Neural crest cell (in vitro differentiated cells): ENCODE measurements at places on chromosomes 13 and 19. TPM values are rescaled to one million over a fixed set of nuclear protein-coding genes. Genes with fewer than 3 reads are reported as not detected.

- H3K27me3 ChIP-seq, result no peaks in the 10 kb centered on the region
- peaks cover 17% of the 10 kb centered on the region for H3K4me1 ChIP-seq
- no peak overlapping the region for H3K27ac ChIP-seq
- peak overlapping the region; percentile 92 for H3K4me3 ChIP-seq
- H3K36me3 ChIP-seq, result no peaks in the 10 kb centered on the region
Observed at GRCh38 chr19:4124638-4125037, 716 bp upstream of the MAP2K2 start.

DNA sequence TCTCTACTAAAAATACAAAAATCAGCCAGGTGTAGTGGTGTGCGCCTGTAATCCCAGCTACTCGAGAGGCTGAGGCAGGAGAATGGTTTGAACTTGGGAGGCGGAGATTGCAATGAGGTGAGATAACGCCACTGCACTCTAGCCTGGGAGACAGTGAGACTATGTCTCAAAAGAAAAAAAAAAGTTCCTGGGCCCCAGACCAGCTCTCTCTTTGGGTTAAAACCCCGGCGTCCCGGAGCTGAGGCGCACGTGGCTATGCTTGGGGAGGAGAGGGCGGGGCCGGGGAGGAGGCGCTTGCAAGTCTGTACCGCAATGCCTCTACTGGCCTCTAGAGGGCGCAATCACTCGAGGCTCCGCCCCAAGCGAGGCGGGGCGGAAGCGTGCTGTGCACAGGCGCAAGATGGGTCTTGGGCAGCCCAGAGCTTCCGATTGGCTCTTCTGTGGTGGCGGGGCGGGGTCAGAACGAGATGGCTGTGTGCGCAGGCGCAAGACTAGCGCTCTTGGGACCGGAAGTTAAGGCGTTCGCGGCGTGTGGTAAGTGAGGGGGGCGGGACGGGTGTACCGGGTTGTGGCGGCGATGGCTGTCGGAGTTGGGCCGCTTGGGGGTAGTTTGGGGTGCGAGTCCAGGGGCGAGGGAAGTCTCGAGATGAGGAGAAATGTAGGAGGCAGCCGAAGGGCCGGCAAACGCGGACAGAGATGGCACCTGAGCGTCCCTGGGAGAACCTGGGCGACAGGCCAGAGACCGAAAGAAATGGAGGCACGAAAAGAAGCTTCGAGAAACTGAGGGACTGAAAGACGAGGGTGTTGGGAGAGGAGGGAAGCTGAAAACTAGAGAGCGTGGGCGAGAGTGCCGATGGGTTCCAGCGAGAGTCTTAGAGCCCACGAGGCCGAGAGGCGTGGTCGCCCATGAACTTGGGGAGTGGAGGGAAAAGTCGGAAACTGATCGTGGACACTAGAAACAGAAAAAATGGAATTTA, at the start of gene DHX34:
TSS of gene DHX34 (plus strand) at position 497 of the 977 bp plus-strand sequence. CDS start 3,716 bp downstream, outside the sequence.
- H3K27ac ChIP-seq, result peak within 1 kb of the TSS; percentile 86
- H3K27me3 ChIP-seq, result no peaks in the 10 kb centered on the region
- peaks cover 25% of the 10 kb centered on the region for H3K36me3 ChIP-seq
- DNase-seq, result peak; percentile 99

DNA sequence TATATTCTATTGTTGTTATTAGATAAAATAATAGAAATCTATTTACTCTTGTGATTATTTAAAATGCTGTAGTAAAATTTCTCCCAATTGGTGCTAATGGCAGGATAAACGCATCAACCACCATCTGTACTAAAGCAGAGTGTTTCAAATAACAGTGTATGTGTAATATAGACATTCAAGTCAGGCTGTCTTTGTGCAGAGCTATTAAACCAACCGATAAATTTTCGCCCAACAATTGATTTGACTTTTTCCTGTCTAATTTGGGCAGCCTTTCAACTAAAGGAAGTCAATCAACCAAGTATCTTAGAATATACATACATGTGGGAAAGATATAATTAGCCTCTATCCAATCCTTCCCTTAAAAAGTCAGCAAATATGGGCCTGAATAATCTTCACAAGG, 5.8 kb downstream of the AMER2 start:
- no peak for DNase-seq
- H3K27ac ChIP-seq, result no peak overlapping the region
- H3K4me3 ChIP-seq, result no peak overlapping the region
- H3K27me3 ChIP-seq, result peaks cover 41% of the 10 kb centered on the region

- DNase-seq, result no peak
- H3K4me3 ChIP-seq, result no peak overlapping the region
- H3K27me3 ChIP-seq, result no peaks in the 10 kb centered on the region
- H3K36me3 ChIP-seq, result no peaks in the 10 kb centered on the region
- H3K27ac ChIP-seq, result peak overlapping the region; percentile 83
Observed at GRCh38 chr19:40280608-40281221, 4.4 kb downstream of the AKT2 start.

DNA sequence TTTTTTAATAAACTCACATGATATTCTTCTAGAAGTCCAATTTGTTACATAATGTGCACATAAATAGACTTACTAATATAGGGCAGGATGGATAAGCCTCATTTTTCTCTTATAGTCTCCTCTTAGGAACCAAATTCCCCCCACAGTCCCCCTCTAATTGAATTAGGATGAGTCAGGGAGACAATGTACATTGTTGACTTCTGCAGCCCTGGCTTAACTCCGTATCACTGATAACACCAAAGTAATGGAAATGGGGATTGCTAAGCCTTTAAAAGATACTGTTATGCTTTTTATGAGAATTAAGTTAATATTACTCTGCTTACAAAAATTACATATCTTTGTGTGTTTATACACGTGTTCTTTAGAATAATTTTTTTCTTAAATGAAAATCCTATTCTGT, 5.1 kb upstream of the PCDH9 start:
- H3K27ac ChIP-seq, result no peak overlapping the region
- H3K4me1 ChIP-seq, result peaks cover 19% of the 10 kb centered on the region
- H3K4me3 ChIP-seq, result peak overlapping the region; percentile 16

DNA sequence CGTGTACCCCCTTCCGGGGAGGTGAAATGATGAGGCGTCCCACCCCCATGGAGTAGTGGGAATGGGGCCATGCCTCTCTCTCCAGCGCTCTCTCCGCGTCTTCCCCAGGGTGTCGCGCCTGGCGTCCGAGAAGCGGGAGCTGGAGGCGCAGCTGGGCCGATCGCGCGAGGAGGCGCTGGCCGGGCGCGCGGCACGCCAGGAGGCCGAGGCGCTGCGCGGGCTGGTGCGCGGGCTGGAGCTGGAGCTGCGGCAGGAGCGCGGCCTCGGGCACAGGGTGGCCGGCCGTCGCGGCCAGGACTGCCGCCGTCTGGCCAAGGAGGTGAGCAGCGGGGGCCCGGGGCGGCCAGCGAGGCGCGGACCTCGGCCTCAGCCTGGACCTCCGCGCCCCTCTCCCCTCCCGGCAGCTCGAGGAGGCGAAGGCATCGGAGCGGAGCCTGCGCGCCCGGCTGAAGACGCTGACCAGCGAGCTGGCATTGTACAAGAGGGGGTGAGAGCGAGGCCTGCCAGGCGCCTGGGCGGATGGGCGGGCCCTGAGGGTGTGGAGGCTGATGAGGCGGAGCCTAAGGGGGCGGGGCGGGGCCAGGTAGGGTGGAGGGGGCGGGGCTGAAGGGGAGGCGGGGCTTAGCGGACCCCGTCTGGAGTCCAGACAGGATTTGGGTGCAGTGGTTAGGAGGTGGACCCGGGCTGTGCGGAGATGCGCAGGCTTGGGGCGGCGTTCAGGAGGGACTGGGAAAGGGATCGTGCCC, 7.7 kb downstream of the PGLYRP1 start:
- H3K36me3 ChIP-seq, result no peaks in the 10 kb centered on the region
- no peak overlapping the region for H3K27ac ChIP-seq
- peaks cover 20% of the 10 kb centered on the region for H3K4me1 ChIP-seq
- peak; percentile 53 for DNase-seq

DNA sequence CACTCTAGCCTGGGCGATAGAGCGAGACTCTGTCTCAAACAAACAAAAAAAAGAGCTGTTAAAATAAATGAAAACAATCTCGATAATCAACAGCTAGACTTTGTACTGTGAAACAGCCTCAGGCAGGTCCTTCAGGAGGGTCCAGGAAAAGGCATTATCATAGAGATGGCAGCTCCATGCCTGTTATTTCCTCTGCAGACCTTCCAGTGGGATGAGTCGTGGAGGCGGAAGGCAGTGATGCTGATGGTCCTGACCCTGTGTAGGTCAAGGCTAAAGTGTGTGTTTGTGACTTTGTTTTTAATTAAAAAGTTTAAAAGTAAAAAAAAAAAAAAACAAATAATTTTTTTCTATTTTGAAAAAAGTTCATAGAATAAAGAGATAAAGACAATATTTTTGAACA, 117.4 kb downstream of the TNFRSF19 start:
- no peaks in the 10 kb centered on the region for H3K4me1 ChIP-seq
- H3K36me3 ChIP-seq, result peaks cover 10% of the 10 kb centered on the region
- H3K27ac ChIP-seq, result no peak overlapping the region
- DNase-seq, result no peak
- H3K27me3 ChIP-seq, result no peaks in the 10 kb centered on the region

- H3K4me3 ChIP-seq, result no peak overlapping the region
- H3K27me3 ChIP-seq, result no peaks in the 10 kb centered on the region
- no peak overlapping the region for H3K27ac ChIP-seq
- H3K36me3 ChIP-seq, result no peaks in the 10 kb centered on the region
Observed at GRCh38 chr19:14158276-14159023, 22.1 kb upstream of the ASF1B start.

DNA sequence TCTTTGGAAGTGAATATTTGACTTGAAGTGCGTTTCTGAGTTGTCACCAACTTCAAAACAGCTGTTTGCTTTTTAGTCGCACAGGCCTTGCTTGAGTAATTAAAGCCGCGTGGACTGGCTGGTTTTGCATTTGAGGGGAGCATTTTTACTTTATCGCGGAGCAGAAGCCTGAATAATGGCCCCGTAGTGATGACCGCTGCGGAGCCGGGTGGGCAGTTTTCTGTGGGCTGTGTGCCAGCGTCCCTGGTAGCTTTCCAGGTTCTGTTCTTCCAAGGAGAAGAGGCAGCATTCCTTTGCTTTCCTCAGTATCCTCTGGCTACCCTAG, 1.1 kb downstream of the NAA16 start:
- H3K27ac ChIP-seq, result peak overlapping the region; percentile 96
- H3K27me3 ChIP-seq, result no peaks in the 10 kb centered on the region
- H3K36me3 ChIP-seq, result peaks cover under 1% of the 10 kb centered on the region
- DNase-seq, result no peak
- H3K4me3 ChIP-seq, result peak overlapping the region; percentile 98
- peaks cover 32% of the 10 kb centered on the region for H3K4me1 ChIP-seq

Gene ZNF492
- total RNA-seq, result not detected in 2 replicates

Gene ZSCAN22
- 6.2 and 6.3 TPM in 2 replicates for total RNA-seq

Gene PLA2G4C
- total RNA-seq, result 1.1 and 2.0 TPM in 2 replicates

Gene SLC25A41
- total RNA-seq, result 1.2 and 1.6 TPM in 2 replicates
